ENCODE measurements at places on chromosomes 1 and 21.

GRCh38 chr1:11848373-11848700, 754 bp upstream of the NPPA start:
- DNase-seq, result no peak

DNA sequence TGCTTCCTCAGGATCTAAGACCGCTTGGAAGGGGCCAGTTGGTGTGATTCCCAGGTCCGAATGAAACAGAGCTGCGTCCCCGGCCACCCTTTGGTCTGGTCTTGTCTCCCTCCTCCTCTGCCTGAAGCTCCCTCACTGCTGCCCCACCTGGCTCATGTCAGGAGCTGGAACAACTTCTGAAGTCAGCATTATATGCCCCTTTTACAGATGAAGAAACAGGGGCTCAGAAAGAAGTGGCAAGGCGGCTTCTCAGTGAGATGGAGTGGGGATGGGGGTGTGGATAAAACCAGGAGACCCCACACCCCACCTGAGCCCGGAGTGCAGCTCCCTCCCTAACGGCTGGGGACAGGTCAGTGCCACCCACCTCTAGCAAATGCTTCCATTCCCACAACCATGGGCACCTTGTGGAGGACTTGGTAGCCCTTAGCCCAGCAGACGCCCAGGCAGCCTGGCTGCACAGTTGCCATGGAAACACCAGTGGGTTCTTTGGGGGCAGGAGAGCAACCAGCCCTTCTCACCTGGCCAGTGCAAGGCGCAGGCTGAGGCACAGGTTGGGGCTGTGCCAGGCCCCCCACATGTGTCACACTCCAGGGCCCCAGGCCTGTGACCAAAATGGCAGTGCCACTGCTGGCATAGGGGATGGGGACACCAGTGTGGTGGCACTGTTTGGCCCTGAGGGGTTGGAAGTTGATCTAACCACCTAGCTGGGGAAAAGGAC, 31.9 kb upstream of the ECE1 start:
- DNase-seq, result no peak

DNA sequence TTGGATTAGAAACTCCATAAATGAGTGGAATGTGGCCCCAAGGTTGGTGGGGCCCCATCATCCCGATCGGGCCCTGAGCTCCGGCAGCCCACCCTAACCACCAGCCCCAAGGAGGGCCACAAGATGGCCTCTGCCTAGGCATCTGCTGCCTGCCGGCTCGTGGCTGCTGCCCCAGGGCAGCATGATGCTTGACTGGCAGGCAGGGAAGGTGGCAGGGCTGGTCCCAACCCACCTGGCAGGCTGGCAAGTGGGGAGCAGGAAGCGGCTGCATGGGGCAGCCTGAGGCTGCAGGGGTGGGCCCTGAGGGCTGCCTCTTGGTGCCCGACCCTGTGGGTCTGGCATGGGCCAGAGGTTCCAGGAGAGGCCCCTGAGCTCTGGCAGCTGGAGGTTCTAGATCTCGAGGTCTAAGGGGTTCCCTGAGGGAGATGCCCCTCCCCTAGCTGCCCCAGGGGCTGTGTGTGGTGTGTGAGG, 760 bp upstream of the GJC2 start:
- DNase-seq, result peak; percentile 60

GRCh38 chr1:3248155-3249141, 179.4 kb downstream of the PRDM16 start:
- no peak for DNase-seq

GRCh38 chr1:187471555-187471954, 642.8 kb downstream of the PLA2G4A start:
- DNase-seq, result no peak

GRCh38 chr1:201050515-201051277, 27.2 kb upstream of the KIF21B start:
- no peak for DNase-seq

DNA sequence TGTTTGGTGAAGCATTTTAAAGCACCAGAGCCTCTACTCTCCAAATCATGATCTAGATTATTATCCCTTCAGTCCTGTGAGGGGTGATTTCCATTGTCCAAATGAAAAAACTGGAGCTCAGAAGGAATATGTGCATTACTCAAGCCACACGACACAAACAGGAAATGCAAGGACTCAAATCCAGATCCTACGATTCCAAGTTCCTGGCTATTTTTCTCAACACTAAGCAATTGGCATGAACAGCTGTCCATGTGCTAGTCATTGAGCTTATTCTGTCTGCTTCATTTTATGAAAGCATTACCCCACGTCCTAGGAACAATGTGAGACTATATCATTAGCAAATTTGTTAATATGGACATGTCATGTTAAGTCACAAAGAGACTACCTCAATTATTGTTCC, 273.1 kb upstream of the LYPLAL1 start:
- no peak for DNase-seq

- DNase-seq, result no peak
Measured at GRCh38 chr1:182133181-182133580, 71.7 kb upstream of the ZNF648 start.

- DNase-seq, result no peak
Measured at GRCh38 chr1:180258290-180258689, 28.2 kb downstream of the LHX4 start.

GRCh38 chr1:9281071-9281827, 11.4 kb upstream of the SPSB1 start:
- DNase-seq, result no peak

DNA sequence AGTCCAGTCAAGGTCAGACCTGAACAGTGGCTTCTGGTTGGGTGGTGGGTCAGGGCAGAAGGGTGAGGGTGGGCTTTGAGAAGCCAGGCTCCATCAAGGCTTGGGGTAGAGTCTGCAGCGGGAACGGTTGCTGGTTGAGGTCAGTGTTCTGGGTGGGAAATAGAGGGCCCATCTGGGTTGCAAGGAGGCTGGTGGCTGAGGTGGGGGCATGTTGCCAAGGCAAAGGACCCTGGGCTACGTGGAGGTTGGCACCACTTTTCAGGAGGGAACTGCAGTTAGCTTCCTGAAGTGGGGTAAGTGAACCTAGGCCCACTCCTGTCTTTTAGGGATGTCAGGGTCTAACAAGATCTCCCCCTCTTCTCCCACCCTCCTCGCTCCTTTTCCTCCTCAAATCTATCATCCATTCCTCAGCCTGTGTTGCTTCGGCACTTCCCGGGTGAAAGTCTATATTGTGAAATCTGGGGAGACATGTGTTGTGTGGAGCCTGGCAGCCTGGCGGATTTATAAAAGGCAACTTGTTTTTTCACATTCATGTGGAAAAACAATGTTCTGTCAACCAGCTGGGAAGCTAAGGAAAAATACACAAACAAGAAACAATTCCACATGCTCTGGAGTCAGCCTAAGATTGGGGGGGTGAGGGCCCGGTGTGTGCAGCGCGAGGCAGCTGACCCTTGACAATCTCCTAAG, 1.5 kb downstream of the IL22RA1 start:
- DNase-seq, result no peak

GRCh38 chr1:228045871-228046270, 36.6 kb upstream of the ARF1 start:
- no peak for DNase-seq

- no peak for DNase-seq
Measured at GRCh38 chr1:6950001-6950765, 164.9 kb downstream of the CAMTA1 start.

- DNase-seq, result no peak
Measured at GRCh38 chr1:47703981-47704596, 266.2 kb downstream of the FOXD2 start.

GRCh38 chr1:153976819-153977249, 640 bp downstream of the JTB start:
- DNase-seq, result no peak

DNA sequence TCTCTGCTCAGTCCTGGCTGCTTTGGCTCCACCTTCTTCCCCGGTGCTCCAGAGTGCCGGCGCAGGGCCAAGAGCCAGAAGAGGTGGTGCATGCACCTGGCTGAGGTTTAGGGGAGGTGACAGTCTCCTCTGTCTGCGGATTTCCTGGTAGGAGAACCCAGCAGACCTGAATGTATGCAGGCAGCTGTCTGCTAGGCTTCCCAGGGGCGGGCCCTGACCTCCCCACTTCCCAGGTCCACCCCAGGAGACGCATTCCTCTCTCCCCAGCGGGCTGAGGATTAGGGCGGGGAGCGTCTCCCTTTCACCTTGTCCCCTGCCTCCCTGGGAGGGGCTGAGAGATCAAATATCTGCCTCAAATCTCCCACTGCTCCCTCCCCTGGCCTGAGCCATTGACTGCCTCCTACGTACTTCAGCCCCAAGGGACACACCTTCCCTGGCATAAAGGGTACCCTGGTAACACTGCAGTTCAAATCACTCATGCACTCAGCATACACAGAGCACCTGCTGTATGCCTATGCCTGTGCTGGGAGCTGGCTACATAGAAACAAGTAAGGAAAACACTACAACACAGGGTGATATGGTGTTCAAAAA, 27.5 kb downstream of the DMBX1 start:
- no peak for DNase-seq

DNA sequence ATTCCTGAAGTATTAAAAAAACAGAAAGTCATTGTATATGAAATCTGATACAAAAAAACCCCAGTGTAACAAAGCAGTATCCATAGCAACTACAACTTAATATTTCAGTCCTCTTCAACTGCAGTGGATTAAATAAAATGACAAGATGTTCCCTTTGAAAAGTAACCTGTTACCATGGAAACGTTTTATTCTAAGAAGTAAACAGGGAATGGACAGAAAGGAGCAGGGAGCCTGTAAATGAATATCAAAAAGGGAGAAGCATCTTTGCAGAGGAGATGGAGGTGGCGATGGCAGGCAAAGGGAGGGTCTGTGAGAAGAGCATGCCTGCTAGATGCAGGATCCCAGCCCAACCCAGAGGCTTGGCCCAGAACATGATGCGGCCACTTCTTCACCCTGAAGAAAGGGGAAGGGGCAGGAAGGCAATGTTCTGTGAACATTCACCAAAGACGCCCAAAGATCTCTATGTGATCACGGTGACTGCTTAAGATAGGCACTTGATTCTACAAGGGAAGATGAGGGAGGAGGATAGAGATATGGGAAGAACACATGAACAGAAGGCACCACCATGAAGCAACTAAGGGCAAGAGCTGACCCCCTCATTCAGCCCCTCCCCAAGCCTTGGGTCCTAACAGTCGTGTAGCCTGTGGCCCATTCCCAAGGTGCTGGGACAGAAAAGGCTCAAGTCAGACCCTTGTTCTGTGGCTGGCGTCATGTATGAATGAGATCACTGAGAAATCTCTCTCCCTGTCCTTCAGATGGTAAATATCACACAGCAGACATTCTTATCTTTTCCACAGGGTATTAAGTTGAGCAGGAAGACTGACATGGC, 200.0 kb downstream of the SLC45A1 start:
- DNase-seq, result no peak

- no peak for DNase-seq
Measured at GRCh38 chr1:93608187-93609109, 73.2 kb downstream of the BCAR3 start.

GRCh38 chr1:97433094-97433823, 487.6 kb downstream of the DPYD start:
- no peak for DNase-seq

DNA sequence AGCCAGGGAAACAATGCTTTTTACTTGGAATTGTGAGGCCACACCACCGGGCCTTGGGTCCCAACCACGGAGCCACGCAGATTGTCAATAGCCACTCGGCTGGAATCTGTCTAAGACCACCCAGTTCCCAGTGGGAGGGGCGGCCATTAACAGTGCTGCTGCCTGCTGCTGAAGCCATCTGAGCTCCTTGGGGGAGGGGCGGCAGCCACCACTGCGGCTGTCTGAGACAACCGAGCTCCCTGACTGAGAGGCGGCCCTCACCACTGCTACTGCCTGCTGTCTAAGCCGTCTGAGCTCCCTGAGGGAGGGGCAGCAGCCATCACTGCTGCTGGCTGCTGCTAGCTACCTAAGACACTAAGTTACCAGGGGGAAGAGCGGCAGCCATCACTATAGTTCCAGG, 64.3 kb downstream of the DMRTA2 start:
- no peak for DNase-seq

GRCh38 chr1:100308777-100309176, 42.8 kb downstream of the RTCA start:
- DNase-seq, result no peak

GRCh38 chr1:116291024-116291423, 82.0 kb upstream of the ATP1A1 start:
- no peak for DNase-seq

DNA sequence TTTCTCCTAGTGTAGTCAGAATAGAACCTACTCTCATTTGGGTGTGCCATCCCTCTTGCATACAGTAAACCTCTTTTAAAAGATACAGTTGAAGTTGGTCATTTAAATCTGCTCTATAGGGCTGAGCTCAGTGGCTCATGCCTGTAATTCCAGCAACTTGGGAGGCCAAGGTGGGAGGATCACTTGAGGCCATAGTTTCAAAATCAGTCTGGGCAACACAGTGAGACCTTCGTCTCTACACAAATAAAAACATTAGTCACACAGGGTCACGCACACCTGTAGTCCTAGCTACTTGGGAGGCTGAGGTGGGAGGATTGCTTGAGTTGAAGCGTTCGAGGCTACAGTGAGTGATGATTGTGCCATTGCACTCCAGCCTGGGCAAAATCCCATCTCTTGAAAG, 183.8 kb downstream of the LHX8 start:
- DNase-seq, result no peak

DNA sequence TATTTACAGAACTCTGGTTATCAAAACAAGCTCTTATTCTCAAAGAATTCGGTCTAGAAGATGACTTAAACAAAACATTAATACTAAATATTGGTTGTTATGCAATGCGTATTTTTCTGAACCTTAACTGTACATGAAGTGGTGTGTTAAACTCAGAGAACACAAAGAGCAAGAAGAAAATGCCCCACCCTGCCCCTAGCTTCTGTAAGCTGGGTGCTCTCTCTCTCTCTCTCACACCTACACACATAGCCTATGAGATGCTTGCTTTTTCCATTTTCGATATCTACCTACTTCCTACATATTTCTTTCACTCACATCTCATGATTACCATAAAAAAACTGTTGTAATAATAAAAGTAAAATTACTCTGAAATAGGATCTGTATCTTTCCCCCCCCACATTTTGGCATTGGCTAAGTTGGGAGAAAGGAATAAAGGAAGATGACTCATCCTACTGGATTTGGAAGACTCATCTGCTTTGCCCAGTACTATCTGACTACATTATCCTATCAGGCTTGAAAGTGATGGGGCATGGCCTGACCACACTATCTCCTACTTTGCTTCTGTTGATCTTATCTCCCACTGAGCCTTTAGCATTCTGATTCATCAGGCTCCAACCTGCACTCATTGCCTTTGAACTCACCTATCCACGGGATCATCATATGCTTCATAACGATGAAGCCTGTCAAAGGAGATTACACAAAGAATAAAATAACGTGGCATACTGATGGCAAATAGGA, 2.9 kb downstream of the CRYZ start:
- no peak for DNase-seq
